ENCODE measurements at places on chromosomes 2 and 18.

- peak; percentile 14 for DNase-seq
Measured at GRCh38 chr2:48483916-48484315, 46.0 kb upstream of the STON1 start.

- DNase-seq: no peak
Measured at GRCh38 chr18:45775743-45776142, 49.7 kb upstream of the SIGLEC15 start.

- peak; percentile 61 for DNase-seq
Measured at GRCh38 chr2:98664323-98664722, 55.9 kb downstream of the UNC50 start.

DNA sequence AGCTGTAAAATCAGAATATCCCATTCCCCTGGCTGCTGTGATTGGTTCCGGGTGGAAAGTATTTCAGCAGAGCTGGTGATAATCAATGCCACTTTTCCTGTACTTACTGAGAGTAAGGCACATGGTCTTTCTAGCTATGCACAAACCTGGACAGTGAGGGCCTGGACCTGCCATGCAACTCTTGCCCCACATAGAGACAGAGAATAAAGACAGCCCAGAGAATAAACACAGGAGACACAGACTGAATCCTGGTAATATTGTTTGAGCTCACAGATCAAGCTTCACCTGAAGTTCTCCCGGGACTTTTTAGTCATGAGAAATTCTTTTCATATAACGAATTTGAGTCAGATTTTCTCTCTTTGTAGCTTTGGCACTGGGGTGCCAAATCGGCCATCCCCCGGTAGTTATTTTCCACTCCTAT lies 81.9 kb downstream of the ACAA2 start:
- peak; percentile 44 for DNase-seq

- no peak for DNase-seq
Measured at GRCh38 chr2:758073-758820, 81.0 kb upstream of the TMEM18 start.
